ENCODE measurements at places on chromosomes 1 and 21.

DNA sequence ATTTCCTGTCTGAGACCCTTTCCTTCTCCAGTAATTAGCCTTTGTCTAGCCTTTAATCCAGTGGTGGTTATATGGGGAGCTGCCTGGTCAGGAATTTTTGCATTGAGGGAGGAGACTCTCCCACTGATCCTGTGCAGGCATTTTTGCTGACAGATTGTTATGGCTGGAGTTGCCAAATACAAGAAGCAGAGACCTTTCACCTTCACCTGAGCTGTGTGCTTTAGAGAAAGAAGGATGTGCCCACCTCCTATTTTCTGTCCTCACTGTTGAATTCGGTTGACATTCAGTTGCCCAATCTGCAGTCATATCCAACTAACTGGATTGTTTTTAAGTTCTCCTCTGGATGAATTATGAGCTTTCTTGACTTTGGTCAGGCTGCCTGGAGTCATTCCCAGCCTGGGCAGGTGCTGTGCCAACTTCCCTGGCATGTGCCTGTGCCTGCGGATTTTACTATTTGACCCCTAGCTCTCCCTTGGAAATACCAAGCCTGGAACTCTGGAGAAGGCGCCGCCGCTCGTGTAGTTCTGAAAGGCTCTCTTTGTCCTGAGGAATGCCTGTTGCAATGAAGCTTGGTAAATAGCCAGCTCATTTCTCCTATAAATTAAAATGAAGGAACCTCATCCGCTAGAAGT, 143.9 kb downstream of the NOS1AP start:
- no peak for DNase-seq

DNA sequence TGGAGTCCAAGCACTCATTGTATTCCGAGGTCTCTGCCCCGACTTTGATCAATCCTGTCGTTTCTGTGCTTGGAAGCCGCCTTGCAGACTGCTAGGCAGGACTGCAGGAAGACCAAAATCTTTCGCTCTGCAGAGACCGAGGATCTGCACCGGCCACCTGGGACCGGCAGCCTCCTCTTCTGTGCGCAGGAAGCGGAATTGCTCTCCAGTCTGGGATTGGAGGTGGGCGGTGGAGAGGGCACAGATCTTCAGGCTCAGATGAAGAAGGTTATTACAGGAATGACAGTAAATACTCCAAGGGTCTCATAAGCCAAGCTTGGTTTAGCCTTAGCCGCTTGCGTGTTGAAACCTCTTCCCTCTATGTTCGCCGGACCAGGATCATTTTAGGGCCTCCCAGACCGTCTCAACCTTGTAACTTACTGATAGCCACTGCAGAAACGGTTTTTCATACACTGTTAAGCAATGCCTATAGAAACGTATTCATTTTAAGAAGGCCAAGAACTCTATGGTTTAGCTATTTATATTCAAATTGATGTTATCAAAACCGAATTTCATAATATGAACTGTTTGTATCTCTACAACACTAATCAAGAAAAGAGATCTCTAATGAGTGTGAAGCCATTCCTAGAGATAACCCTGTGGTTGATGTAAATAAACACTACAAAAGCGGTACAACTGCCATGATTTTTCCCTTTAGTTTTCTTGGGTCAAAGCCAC, 1.1 kb downstream of the MIA3 start:
- peak; percentile 18 for DNase-seq

GRCh38 chr1:14996133-14997050, 157.2 kb upstream of the TMEM51 start:
- no peak for DNase-seq

GRCh38 chr1:214010197-214010573, 22.4 kb downstream of the PROX1 start:
- no peak for DNase-seq

DNA sequence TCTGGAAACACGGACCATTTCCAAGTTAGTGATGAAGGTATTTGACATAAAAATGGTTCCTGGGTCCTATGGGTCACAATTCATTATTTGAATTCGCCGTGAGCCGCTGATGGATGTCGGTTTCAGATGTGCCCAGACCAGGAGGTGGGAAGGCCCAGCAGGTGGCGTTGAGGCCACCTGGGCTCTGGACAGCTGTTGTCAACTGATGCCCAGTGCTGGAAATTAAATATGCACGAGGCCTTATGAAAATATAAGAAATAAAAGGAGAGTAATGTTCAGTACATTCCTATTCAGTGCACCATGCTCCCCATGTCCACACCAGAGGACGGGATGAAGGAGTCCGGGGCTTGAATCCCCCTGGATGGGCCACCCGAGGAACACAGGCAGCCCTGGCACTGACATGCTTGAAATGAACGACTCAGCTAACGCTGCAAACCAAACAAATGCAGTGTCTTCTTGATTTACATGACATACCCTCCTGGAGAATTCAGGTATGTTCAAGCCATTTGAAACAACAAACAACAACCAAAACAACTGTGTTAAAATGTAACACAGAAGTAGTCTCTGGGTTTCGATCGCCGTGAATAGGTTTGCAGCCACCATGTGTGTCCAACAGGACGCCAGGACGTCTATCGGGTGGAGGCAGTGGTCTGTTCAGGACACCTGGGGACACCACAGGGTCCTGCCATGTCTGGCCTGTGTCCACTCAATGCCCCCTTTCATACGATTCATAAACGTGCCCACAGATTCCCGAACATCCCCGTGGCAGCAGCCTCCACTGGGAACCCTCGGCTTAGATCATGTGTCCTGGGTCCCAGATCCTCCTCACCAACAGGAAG, 6.1 kb downstream of the TFF3 start:
- DNase-seq = no peak

- DNase-seq = no peak
Measured at GRCh38 chr1:167503626-167504466, 14.5 kb downstream of the CD247 start.

- DNase-seq = no peak
Measured at GRCh38 chr1:109804660-109805059, 40.9 kb upstream of the EPS8L3 start.

- DNase-seq = no peak
Measured at GRCh38 chr1:46996659-46997281, 26.7 kb upstream of the CYP4X1 start.

DNA sequence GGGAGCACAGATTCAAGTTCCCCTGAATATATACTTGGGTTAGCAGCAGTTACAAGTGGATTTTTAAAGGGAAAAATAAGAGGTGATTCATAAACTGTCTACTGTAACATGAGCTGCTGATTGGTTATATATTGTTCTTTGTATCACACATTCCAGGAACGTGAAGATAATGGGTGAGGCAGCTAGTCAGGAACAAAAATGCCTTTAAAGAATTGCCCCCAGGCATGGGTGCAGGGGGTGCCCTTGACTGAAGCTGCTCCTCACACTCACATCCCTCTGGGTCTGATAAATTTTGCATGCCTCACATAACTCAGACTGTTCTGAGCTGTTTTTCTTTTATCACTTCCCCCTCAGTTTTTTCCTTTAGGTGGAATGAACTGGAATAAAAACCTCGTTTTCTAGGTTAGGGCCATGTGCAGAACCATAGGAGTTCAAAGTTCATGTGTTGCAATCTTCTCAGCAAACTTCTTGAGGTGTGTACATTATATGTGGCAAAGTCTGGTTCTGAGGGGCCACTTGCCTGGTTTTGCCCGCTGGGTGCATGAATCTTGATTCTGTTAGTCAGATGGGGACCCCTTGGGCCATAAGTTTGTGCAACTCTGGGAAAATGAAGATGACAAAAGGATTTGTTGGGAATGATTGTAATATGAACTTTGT, 21.1 kb downstream of the TBX19 start:
- DNase-seq = no peak

- no peak for DNase-seq
Measured at GRCh38 chr1:86147755-86148154, 8.8 kb downstream of the COL24A1 start.

DNA sequence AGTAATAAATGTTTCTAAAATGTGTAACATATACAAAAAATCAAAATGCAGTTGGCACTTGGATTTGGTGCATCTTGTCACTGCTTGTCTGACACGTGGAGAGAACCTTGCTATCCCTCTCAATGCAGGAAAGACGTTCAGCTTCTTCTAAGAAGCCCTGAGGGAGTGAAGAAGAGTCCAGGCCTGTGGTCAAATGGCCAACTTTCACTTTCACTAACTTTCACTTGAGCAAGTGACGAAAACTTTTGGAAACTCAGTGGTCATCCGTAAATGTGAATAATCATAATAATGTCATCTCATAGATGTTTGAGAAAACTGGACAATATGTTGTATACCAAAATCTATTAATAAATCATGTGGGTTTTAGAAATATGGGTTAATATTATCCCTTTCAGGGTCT, 61.9 kb downstream of the ERG start:
- no peak for DNase-seq

- DNase-seq = no peak
Measured at GRCh38 chr21:38911484-38912101, 105.9 kb downstream of the ETS2 start.

DNA sequence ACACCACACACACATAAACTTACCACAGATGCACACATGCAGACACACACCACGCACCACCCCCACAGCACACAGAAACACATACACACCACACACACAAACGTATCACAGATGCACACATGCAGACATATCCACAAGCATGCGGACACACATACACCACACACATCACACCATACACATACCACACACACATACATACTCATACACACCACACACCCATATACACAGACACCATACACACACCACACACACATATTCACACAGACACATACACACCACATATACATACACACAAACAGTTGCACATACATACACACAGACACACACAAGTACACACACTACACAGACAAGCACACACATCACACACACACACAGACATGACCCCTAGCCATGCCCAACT, 37.5 kb upstream of the PDE9A start:
- no peak for DNase-seq

DNA sequence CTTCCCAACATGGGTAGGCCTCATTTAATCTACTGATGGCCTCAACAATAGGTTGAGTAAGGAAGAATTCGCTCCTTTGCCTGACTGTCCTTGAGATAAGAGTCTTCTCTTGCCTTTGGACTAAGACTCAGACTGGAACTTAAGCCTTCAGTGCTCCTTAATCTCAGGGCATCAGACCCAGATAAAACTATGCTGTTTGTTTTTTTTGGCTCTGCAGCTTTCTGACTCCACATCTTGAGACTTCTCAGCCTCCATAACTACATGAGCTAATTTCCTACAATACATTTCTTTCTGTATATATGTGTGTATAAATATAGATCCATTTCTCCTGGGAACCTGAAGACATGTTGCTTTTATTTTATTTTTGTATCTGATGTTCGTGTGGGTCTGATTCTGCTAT, 1470.7 kb upstream of the PRMT6 start:
- DNase-seq = no peak

- DNase-seq = no peak
Measured at GRCh38 chr1:228308085-228308601, 98.5 kb downstream of the TRIM11 start.

- DNase-seq = no peak
Measured at GRCh38 chr1:23202263-23202749, 15.0 kb downstream of the HTR1D start.

- no peak for DNase-seq
Measured at GRCh38 chr1:157469752-157470675, 82.3 kb downstream of the FCRL5 start.

- no peak for DNase-seq
Measured at GRCh38 chr21:36700295-36700970, 1.5 kb downstream of the SIM2 start.

GRCh38 chr1:98054786-98055185, 134.0 kb upstream of the DPYD start:
- no peak for DNase-seq

DNA sequence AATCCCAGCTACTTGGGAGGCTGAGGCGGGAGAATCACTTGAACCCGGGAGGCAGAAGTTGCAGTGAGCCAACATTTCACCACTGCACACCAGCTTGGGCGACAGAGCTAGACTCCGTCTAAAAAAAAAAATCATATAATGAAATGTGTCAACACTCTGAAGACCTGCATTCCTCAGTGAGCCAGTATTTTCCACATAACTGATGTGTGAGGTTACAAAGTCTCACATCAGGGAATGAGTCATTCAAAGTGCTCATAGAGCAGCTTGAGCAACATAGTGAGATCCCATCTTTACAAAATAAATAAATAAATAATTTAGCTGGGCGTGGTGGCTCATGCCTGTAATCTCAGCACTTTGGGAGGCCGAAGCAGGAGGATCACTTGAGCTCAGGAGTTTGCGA, 65.5 kb downstream of the CASZ1 start:
- no peak for DNase-seq

DNA sequence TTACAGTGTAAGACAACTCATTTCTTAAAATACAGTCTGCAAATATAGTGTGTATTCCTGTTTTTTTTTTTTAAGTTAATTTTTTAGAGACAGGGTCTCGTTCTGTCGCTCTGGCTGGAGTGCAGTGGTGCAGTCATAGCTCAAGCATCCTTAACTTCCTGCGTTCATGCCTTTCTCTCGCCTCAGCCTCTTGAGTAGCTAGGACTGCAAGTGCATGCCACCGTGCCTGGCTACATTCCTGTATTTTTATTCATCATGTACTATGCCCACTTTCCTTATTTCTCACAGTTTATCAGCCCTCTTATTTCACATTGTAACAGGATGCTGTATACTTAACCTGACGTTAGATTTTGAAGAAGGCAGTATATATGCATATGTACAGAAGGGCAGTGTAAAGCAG, 26.7 kb downstream of the MIER1 start:
- no peak for DNase-seq

DNA sequence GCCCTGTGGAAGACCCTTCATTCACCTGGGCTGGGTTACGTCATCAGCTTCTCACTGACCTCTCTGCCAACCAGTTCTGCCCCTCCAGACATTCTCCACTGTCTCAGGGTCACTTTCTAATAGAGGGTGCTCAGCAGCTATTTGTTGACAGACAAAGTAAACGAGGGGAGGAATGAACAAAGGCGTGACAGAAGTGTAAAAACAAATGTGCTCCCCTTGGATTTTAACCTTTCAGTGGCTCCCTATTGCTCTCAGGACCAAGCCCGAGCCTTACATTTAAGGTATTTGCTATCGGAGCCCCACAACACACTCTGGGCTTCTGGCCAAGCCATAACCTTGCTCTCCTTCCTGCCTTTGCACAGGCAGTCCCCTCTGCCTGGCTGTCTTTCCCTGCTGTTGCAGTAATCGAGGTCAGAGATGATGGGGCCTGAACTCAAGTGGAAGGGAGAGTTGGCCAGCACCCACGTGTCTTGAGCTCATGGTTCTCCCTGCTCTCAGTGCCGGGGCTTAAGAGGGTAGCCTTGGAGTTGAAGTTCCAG, 9.3 kb upstream of the MARCKSL1 start:
- DNase-seq = no peak
